Fibroblast of skin of back (primary cell): ENCODE measurements at places on chromosomes 13 and 19.

- no peak for DNase-seq
Observed at GRCh38 chr13:98568918-98569317, 8.0 kb downstream of the STK24 start.

GRCh38 chr19:31818798-31819105, 469.5 kb upstream of the TSHZ3 start:
- no peak for DNase-seq

DNA sequence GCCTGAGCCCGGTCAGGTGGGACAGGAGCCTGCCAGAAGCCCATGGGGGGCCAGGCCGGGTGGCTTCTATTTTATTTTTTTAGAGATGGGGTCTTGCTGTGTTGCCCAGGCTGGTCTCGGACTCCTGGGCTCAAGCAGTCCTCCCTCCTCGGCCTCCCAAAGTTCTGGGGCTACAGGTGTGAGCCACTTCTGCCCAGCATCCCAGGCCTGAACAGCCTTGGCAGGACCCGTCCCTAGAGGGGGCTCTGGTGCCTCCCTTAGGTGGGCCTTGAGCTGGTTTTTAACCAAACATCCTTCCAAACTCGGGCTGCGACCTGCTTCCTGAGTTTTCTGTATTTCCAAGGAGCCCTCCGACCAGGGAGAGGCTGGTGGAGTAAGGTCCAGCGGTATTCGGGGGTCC, 10.5 kb downstream of the COMP start:
- no peak for DNase-seq

DNA sequence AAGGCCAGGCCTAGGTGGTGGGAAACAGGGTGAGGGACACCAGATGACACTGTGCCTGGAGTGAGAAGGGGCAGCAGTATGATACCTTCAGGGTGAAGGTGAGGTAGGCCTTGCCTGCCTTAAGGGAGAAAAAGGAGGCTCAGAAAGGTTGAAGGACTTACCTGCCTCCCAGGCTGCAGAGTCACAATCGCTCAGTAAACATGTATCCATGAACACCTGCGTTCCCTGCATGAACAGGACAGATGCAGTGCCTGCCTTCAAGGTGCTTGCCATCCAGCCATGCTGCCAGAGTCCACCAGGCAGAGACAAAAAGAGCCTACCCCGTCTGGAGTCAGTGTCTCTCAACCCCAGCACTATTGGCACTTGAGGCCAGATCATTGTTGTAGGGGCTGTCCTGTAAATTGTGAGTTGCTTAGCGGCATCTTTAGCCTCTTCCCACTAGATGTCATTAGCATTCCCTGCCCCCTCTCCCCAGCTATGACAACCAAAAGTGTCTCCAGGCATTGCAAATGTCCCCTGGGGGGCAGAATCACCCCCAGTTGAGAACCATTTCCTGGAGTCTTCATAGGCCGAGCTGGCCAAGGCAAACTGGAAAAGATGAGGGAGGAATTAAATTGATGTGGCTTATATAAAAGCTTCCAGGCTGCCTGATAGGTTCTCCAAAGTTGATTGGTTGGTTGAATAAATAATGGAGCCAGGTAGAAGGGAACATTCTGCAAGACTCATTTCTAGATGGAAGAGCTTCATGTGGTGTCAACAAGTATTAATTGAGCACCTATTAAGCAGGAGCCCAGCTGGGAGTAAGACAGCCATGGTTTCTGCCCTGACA, 1.7 kb downstream of the MAP3K10 start:
- peak; percentile 24 for DNase-seq

- peak; percentile 89 for DNase-seq
Observed at GRCh38 chr19:38061294-38061693, 154.3 kb downstream of the SIPA1L3 start.

GRCh38 chr13:39189778-39190177, 151.5 kb downstream of the NHLRC3 start:
- DNase-seq = no peak

GRCh38 chr13:110185696-110186095, 121.3 kb downstream of the COL4A1 start:
- peak; percentile 92 for DNase-seq

DNA sequence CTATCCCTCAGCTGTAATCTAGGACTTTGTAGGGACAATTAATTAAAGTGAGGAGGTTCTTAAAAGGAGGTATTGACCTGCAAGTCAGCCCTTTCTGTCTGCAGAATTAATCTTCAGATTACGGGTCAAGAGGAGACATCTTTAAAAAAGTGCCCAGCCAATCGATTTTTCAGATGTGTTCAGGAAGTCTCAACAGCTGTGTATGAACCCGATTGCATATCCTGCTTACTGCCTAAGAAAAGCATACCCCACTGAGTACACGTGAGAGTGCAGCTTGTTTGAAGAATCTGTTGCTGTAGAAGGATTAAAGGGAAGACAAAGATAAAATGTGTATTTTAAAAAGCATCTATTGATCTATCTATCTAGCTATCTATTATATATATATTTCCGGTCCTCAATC, 1194.5 kb downstream of the UQCRFS1 start:
- DNase-seq = no peak

DNA sequence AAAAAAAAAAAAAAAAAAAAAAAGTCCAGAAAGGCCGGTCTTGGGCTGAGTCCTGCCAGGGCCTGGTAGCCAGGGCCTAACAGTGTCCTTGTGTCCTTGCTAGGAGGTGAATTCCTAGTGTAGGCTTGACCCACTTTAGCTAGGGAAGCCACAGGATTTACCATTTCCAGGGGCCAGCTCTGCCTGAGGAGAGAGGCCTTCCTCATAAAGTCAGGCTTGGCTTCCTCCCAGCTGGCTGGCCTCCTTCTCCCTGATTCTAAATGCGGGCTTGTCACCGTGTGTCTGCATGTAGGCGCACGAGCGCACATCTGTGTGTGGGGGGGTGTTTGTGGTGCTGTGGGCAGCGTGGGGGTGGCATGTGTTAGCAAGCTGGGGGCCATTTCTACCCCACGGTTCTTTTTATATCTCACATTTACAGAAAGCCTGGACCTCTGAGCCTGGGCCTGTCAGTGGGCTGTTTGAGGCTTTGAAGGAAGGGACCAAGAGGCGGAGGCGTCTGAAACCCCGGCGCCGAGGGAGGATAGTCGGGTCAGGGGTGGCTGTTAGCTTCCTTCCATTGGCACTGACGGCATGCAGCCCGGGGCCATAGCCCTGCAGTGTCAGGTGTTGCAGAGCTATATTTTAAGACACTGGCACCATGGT, 31.7 kb downstream of the IER2 start:
- DNase-seq = peak; percentile 48

DNA sequence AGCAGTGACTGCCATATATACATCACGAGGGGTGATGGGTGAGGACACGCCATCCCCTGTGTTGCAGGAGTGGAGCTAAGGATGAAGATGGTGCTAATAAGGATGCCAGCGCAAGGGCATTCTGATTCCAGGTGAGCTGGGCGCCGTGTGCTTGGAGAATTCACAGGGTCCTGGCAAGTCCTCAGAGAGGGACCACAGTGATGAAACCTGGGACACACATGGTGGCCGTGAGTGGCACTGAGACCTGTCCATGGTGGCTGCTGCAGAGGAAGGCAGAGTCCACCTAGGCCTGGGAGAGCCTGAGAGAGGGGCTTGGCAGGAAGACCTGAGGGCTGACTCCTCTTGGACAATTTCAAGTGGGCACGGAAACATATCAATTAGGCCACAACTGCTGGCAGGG, 65.2 kb downstream of the RFX2 start:
- DNase-seq = no peak

GRCh38 chr13:77176350-77176749, 149.4 kb upstream of the FBXL3 start:
- peak; percentile 54 for DNase-seq

DNA sequence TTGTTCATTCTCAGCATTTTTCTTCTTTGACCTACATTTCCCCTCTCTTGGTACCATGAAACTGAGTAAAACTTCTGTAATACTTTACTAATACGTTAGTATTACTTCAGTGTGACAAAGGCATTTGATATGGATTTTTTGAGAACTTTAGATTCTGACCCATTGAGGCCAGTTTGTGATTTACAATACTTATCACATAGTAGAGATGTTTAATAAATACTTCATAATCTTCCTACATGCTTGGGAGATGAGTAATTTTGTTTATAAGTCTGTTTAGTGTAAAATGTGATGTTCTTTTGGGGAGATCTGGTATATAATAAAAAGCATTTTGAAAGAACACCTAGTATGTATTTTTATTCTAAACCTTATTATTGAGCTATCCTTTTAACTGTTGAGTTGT, 29.7 kb downstream of the GTF2F2 start:
- no peak for DNase-seq

DNA sequence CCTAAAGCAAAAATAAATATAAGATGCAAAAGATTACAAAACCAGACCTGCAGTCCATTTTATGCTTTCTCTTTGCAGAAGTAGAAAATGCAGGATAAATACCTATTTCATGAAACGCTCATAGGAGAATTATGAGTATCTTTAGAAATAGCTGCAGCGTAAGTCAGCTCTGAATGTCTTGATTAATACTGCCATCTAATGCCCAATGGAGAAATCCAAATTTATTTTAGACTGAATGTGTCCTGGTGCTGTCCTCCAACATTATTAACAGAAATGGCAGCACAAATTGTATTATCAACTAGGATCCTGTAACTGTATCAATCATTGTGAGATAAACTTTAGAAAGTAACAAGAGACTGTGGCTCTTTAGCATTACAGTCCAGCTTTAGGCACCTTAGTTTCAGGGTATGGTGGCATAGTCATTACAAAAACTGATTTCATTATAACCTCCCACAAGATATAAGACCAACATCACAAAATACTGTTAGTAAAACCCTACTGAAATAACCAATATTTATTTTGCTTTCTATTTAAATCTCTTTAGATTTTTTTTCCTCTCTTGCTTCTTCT, 162.1 kb upstream of the MIR17HG start:
- peak; percentile 46 for DNase-seq

- DNase-seq = no peak
Observed at GRCh38 chr19:18392417-18392816, 5.0 kb downstream of the LRRC25 start.

DNA sequence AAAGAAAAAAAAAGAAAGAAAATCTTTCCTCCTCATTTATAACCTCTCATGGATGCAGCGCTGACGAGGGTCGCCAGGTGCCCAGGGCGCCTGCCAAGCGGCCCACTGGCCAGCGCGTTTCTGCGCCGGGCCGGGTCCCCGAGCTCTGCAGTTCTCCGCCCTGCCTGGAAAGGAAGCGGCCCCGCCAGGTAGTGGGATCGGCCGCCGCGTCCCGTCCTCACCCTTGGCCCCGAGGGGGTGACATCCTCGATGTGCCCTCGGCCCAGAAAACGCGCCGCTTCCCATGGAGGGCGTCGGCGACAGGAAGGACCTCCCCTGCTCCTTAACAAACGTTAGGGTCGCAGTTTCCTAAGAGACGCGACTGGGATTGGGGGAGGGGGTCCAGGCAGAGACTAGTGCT, 56.9 kb downstream of the ZNF726 start:
- no peak for DNase-seq

DNA sequence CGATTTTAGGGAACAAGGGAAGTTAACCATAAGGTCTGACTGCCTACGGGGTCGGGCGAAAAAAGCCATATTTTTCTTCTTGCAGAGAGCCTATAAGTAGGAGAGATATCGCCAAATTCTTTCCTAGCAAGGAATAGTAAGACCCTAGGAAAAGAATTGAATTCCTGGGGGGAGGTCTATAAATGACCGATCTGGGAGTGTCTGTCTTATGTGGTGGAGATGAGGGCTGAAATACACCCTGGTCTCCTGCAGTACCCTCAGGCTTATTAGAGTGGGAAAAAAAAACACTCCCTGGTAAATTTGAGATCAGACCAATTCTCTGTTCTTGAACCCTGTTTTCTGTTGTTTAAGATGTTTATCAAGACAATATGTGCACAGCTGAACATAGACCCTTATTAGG, 447.5 kb upstream of the ATXN8OS start:
- no peak for DNase-seq

DNA sequence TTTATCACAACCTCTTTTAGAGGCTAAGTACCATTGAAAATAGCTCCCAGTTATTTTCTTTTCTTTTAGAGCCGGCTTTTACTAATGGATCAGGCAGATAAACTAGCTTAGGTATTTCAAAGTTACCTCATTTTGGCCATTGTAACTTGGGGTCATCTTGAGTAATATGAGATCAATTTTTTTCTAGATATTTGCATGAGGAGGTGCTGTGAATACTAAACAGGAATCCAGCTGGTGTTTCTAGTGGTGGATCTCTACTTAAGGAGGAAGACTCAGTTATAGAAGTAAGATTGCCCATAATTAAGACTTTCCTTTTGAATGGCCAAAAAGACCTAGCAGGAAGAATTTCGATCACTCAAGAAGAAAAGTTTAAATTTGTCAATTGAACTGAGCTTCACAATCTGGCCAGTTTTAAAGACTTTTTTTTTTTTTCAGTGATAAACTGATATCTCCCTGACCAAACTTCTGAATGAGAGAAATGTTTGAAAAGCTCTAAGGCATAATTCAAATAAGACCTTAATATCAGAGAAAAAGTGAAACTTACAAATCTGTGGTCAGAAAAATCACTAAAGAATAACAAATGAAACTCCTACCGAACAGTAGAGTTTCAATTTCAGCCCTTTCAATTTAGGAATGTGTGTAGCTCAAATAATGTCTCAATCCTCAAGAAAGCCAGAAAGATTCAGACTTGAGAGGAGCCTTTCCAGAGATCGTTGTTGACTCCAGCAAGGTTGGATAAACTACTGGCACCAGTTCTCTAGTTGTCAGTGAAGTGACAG, 11.6 kb upstream of the NAA16 start:
- DNase-seq = no peak

- DNase-seq = no peak
Observed at GRCh38 chr13:96082640-96083039, 7.3 kb upstream of the HS6ST3 start.

DNA sequence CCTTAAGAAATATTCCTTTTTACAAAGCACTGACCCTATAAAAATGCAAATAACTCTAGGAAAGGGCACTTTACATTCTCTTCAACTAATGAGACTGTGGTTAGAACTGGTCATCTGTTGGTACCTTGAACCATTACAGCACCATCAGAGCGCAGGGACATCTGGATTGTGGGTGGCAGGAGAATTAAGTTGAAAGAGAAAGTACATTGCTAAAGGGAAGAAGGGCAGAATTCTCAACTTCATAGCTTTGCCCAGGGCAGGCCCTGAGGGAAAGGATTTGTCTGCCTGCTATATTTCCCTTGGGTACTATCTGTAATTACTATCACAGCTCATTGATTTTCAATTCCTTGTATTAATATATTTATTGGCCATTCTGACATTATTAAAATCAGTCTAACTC, 196.8 kb downstream of the KLF12 start:
- no peak for DNase-seq
